ENCODE measurements at places on chromosomes 2 and 18.

DNA sequence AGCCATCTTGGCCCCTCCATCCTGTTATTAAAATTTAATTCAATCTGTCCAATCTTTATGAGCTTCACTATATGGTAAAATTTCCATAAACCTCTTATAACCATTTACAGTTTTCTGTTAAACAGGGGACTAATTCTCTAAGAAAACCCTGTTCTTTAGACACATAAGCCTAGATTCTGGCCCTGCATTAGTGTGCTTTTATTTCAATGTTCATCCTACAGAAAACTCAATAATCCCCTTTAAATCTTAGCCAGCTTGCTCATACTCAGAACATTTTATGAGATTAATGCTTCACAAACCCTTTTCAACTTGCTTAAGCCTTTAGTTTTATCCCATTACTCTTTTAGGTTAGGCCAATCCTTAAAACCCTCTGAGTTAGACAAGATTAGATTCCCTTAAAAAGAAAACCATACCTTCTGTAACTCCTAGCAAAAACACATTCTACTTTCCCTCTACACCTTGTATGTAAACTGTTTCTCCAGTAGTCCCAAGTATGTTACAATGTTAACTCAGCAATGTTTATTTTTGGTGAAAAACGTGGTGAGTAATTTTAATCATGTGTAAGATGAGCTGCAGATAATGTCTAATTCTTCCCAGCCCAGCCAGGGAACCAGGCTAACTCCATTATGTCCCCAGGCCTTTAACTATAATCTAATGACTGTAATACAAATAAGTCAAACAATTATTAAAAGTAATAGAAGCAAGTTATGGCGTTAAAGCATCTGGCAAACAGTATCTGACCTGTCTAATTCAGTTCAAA lies 1953.4 kb upstream of the LRRTM1 start:
- no peaks in the 10 kb centered on the region for H3K4me1 ChIP-seq
- no peak for DNase-seq
- H3K4me3 ChIP-seq = no peak overlapping the region
- no peaks in the 10 kb centered on the region for H3K36me3 ChIP-seq
- H3K27ac ChIP-seq = no peak overlapping the region

DNA sequence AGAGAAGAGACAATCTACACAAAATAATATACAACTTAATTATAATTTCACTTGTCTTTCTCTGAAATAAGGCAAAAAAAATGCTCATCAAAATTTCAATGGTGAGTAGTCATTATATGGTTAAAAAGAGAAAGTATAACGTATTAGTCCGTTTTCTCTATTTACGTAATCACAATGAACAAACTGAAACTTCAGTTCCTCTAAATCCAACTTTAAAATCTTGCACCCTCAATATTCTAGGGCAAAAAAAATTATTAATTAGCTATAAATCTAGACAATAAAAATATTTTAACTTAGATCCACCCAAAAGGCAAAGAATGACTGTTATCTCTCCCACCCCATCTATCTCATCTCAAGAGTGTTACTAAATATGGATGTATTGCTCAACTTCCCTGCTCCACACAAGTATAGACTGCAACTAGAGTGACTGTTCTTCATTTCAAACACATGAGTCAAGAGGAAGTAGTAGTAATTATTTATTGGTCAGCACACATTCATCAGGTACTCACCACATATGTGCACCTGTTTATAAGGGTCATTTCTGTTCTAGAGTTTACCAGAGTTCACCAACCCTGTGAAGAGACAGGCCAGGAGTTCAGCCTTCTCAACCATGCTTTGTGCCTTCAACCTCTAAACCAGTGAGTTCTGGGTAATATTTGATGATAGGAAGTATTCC lies 36.4 kb downstream of the STK39 start:
- H3K36me3 ChIP-seq = no peaks in the 10 kb centered on the region
- peak overlapping the region; percentile 35 for H3K4me3 ChIP-seq
- no peak overlapping the region for H3K27ac ChIP-seq
- H3K27me3 ChIP-seq = no peaks in the 10 kb centered on the region
- peaks cover 11% of the 10 kb centered on the region for H3K4me1 ChIP-seq
- no peak for DNase-seq

- peaks cover 6% of the 10 kb centered on the region for H3K4me1 ChIP-seq
- H3K4me3 ChIP-seq = no peak overlapping the region
- H3K27ac ChIP-seq = no peak overlapping the region
- DNase-seq = no peak
- no peaks in the 10 kb centered on the region for H3K27me3 ChIP-seq
- H3K36me3 ChIP-seq = no peaks in the 10 kb centered on the region
These were observed 45.1 kb downstream of the LBH start for GRCh38 chr2:30276455-30276911.

DNA sequence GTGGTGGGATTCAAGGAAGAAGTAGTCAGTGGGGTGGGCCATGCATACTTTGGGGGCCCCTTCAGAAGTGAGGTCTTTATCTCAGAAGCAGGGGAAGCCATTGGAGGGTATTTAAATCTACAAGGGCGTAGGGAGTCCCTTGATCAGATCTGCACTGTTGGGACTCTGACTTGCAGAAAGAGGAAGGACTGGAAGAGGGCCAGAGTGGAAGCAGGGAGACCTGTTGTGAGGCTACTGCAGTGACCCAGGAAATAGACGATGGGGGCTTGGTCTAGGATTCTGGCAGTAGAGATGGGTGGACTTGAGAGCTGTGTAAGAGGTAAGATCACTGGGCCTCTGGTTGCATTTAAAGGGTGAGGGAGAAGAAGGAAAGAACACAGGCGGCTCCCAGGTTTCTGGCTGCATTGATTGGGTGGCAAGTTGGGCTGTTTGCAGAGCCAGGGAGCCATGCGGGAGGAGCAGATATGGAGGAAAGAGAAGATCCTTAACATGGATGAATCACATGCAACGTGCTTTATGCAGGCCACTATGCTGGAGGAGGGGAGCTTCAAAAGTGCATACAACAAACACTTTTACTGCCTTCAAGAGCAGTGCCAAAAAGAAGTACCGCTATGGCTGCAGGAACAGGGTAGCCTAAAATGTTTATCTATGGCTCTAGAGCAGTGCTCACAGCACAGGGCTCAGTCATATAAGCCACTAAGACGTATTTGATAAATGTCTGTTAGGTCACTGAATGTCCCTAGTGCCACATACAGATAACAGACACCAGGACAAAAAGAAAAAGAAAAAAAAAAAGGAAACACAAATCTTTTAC lies 2.3 kb downstream of the SFXN5 start:
- no peak overlapping the region for H3K27ac ChIP-seq
- no peak for DNase-seq
- no peak overlapping the region for H3K4me3 ChIP-seq

DNA sequence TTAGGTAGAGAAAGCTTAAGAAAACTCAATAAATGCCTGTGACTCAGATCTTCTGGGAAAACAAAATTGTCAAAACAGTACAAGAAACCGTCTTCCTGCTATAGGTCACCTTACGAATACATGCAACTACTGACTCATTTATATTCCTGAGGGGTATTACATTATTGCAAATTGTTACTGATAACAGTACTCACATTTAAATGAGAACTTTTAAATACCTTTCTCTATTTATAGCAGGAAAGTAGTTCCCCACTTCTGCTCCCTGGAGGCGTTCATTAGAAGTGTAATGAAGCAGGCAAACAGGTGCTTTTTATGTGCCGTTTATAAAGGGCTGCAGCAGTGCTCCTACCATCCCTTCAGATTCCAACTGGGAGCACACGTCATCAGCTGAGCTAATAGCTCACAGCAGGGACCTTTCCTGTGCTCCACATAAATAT lies 65.1 kb upstream of the RPRM start:
- no peak for DNase-seq
- H3K4me1 ChIP-seq = no peaks in the 10 kb centered on the region
- no peak overlapping the region for H3K27ac ChIP-seq
- H3K4me3 ChIP-seq = no peak overlapping the region

GRCh38 chr2:219386532-219387280 lies 1.0 kb downstream of the DNPEP start:
- peak overlapping the region; percentile 93 for H3K4me3 ChIP-seq
- no peaks in the 10 kb centered on the region for H3K4me1 ChIP-seq
- H3K36me3 ChIP-seq = no peaks in the 10 kb centered on the region

GRCh38 chr2:102599486-102599885 lies 19.9 kb upstream of the SLC9A2 start:
- no peak overlapping the region for H3K27ac ChIP-seq
- DNase-seq = no peak
- H3K36me3 ChIP-seq = no peaks in the 10 kb centered on the region
- H3K27me3 ChIP-seq = no peaks in the 10 kb centered on the region
- no peaks in the 10 kb centered on the region for H3K4me1 ChIP-seq

GRCh38 chr18:65527879-65528633 lies 222.8 kb upstream of the CDH7 start:
- no peak for DNase-seq
- no peak overlapping the region for H3K4me3 ChIP-seq
- H3K36me3 ChIP-seq = no peaks in the 10 kb centered on the region
- no peaks in the 10 kb centered on the region for H3K27me3 ChIP-seq
- H3K4me1 ChIP-seq = no peaks in the 10 kb centered on the region
- H3K27ac ChIP-seq = no peak overlapping the region

DNA sequence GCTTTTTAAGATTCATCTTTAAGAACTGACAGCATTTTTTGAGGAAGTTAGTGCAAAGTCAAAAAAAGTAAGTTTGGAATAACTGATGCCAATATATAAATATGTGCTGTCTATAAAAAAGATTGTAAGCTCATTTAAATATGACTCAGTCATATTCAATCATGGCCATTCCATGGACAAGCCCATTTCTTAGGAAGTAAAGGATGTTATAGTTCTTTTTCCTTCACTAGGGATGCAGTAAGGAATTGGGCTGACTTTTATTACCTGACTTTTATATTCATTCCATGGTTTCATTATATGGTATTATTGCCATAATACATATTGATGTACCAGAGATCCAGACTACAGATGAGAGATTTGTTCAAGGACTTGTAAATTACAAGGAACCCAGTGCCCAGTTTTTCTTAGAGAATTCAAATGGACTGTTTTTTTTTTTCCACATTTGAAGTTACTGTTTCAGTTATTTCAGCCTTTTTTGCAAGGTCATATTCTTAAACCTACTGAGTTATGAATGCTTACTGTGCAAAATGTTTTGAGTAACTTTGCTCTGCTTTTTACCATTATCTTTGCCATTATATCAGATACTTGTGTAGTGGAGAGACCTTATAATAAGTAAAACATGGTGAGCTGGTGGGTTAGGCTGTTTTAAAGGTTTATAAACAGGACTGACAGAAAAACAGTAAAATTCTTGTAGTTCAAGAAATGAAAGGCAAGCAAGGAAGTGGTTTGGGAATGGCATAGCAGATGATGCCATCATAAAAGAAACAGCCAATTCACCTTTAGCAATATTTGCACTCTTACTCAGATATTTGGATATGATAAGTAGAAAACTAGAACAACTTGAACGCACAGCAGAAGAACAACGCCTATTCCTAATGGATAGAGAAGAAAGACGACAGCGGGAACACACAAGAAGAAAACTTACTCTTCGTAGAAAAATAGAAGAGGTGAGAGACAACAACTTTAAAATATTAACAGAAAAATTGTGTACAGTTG lies 7.6 kb downstream of the FSIP2 start:
- no peak overlapping the region for H3K27ac ChIP-seq
- no peaks in the 10 kb centered on the region for H3K27me3 ChIP-seq
- no peaks in the 10 kb centered on the region for H3K4me1 ChIP-seq
- no peak for DNase-seq
- no peak overlapping the region for H3K4me3 ChIP-seq
- H3K36me3 ChIP-seq = no peaks in the 10 kb centered on the region

GRCh38 chr18:40962784-40963183 lies 992.2 kb upstream of the PIK3C3 start:
- H3K4me1 ChIP-seq = no peaks in the 10 kb centered on the region
- no peak overlapping the region for H3K27ac ChIP-seq
- H3K27me3 ChIP-seq = no peaks in the 10 kb centered on the region
- no peaks in the 10 kb centered on the region for H3K36me3 ChIP-seq

DNA sequence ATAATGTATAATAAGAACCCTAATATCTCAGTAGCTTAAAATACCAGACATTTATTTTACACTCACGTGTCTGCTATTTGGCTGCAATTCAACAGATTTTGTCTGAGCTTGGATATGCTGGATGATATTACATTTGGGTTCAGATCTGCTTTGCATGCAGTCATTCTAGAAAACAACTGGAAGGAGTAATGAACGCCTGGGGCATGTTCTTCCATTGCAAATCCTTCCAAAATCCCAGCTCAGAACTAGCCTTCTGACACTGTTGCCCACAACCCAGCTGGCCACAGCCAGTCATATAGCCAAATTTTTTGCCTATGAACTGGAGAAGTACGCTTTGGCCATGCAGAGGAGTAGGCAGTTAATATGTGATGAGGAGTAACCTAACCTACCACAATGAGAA lies 597.8 kb upstream of the VRK2 start:
- H3K27ac ChIP-seq = no peak overlapping the region
- DNase-seq = no peak
- H3K4me1 ChIP-seq = no peaks in the 10 kb centered on the region
- H3K4me3 ChIP-seq = no peak overlapping the region
- no peaks in the 10 kb centered on the region for H3K36me3 ChIP-seq

DNA sequence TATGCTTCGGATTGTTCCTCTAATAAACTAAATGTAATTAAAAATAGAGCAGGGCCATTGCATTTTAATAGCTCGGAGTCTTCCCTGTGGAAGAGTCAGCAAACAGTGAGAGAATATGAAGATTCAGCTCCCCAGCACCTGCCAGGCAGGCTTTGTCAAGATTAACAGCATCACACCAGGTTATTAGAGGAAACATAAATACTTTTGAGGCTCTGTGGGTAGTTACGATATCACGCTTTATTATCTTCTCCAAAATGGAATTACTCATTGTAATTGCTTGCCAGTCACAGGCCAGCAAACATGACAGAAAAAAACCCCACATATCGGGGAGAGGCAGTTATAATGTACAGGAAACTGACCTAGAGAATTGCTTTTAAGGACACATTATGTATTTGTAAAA lies 303.9 kb downstream of the CPS1 start:
- DNase-seq = no peak
- H3K27me3 ChIP-seq = no peaks in the 10 kb centered on the region
- H3K4me1 ChIP-seq = no peaks in the 10 kb centered on the region
- no peaks in the 10 kb centered on the region for H3K36me3 ChIP-seq
- no peak overlapping the region for H3K4me3 ChIP-seq

- H3K27ac ChIP-seq = no peak overlapping the region
- H3K4me1 ChIP-seq = no peaks in the 10 kb centered on the region
These were observed 19.5 kb downstream of the CNOT11 start for GRCh38 chr2:101272045-101272784.

GRCh38 chr2:196012314-196012713 lies 56.3 kb downstream of the DNAH7 start:
- H3K27ac ChIP-seq = no peak overlapping the region
- H3K4me3 ChIP-seq = no peak overlapping the region
- no peaks in the 10 kb centered on the region for H3K4me1 ChIP-seq
- H3K27me3 ChIP-seq = no peaks in the 10 kb centered on the region
